Calu3 (cell line): ENCODE measurements at places on chromosomes 5 and 9.

- no peak overlapping the region for H3K4me3 ChIP-seq
- no peaks in the 10 kb centered on the region for H3K4me1 ChIP-seq
- no peaks in the 10 kb centered on the region for H3K36me3 ChIP-seq
- no peak overlapping the region for H3K27ac ChIP-seq
- no peak for DNase-seq
- no peaks in the 10 kb centered on the region for H3K27me3 ChIP-seq
These were observed 740.1 kb upstream of the FAM174A start for GRCh38 chr5:99795031-99795430.

DNA sequence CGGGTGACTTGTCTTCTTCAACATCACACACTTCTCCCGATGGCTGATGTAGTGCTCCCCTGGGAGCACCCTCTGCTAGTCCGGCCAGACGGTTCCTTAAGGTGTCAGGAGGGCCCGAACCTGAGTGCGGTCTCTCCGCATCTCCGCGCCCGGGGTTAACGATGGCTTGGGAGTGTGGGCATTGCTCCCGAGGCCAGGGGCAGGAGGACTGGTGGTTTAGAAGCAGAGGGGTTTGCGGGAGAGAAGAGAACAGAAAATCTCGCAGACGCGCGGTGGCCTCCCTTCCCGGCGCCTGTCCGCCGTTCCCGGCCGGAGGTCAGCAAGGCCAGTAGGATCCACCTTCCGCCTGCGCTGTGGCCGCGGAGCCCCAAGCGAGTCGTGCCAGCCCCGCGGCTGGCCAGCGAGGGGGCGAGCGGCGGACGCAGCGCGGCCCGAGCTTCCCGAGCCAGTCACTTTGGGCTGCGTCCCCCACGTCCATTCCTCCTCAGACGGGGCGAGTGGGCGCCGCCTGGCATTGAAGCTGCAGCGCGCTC, 700 bp downstream of the CDO1 start:
- H3K4me1 ChIP-seq, result no peaks in the 10 kb centered on the region
- H3K27me3 ChIP-seq, result peaks cover 24% of the 10 kb centered on the region
- H3K27ac ChIP-seq, result no peak overlapping the region
- H3K36me3 ChIP-seq, result no peaks in the 10 kb centered on the region
- DNase-seq, result no peak
- peak overlapping the region; percentile 26 for H3K4me3 ChIP-seq

- no peak overlapping the region for H3K27ac ChIP-seq
- peaks cover 84% of the 10 kb centered on the region for H3K27me3 ChIP-seq
These were observed 83.7 kb upstream of the BARHL1 start for GRCh38 chr9:132498531-132499210.

DNA sequence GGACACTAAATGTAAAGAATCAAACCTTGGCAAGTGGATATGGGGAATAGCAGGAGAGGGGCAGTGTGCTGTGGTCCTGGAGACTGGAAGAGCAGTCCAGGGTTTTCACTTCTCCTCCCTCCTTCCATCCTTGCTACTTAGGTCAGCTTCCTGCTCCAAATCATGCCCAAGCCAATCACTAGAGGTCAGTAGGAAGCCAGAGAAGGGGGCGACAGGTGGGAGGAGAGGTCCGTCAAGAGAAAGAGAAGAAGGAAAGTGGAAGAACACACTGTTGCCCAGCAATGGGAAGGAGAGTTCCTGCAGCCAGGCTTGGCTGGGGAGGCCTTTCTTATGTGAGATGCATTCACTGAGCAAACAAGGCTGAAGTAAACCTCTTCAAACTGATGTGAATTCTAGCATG, 289.6 kb downstream of the DTWD2 start:
- no peaks in the 10 kb centered on the region for H3K27me3 ChIP-seq
- no peak overlapping the region for H3K4me3 ChIP-seq
- peak; percentile 14 for DNase-seq
- no peaks in the 10 kb centered on the region for H3K4me1 ChIP-seq
- H3K27ac ChIP-seq, result no peak overlapping the region
